GM23338 (cell line): ENCODE measurements at places on chromosomes 1 and 21.

- DNase-seq = peak; percentile 78
These were observed 769 bp downstream of the GALE start for GRCh38 chr1:23799570-23800399.

- DNase-seq = peak; percentile 67
These were observed 48.2 kb upstream of the TNFSF4 start for GRCh38 chr1:173255214-173255813.

DNA sequence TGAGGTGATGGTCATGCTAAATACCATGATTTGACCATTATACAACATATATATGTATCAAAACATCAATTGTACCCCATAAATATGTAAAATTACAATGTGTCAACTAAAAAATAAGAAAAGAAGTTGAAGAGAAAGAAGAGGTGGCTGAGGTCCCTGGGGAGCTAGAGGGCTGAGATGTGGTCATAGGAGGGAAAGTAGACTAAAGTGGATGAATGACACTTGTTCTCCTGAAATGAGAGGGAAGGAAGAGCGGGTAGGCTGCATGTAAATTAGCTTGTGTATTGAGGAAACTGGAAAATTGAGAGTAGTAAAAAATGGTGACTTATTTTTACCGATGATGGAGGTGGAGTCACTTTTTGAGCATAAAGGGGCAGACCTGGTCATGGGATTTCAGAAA lies 117.0 kb downstream of the ST6GALNAC3 start:
- no peak for DNase-seq

- DNase-seq = no peak
These were observed 3.1 kb downstream of the AKIRIN1 start for GRCh38 chr1:38994196-38994595.

DNA sequence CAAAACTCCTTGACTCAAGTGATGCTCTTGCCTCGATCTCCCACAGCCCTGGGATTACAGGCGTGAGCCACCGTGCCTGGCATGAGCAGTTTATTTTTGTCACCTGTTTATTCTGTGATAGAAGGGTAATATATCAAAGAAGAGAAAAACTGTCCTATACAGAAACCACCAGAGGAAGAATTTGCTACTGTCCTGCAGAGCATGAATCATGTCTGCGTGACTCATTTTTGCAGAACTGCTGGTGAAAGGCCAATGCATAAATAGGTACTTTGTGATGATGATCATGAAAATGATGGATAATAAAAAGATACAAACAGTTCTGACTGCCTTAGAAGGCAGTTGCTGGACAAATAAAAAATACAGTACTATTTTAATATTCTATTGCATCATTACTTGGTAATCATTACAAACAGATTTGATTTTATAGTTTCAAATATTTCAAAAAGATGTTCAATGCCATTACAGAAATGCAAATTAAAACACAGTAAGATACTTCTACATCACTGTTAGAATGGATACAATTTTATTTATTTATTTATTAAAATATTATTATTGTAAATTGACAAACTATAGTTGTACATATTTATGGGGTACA lies 26.5 kb downstream of the RIPPLY3 start:
- DNase-seq = no peak

- DNase-seq = no peak
These were observed 21.7 kb downstream of the UBE4B start for GRCh38 chr1:10054465-10054864.
